ENCODE measurements at places on chromosomes 13 and 19.

DNA sequence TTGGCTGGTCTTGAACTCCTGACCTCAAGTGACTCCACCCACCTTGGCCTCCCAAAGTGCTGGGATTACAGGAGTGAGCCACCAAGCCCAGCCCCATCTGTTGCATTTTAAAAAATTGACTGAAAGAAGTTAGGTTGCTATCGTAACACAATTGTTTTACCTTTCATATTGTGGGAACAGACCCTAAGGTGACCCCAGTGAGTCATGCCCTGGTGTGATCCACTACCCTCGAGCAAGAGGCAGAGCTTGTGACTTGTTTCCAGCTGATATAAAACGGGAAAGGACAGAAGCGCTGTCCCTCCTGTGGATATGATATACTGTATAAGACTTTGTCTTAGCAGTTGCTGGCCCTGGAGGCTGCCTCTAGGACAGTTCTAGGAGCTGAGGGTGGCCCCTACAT, 308.6 kb downstream of the HS6ST3 start:
- no peak for DNase-seq

GRCh38 chr13:57629391-57629804, 2.1 kb upstream of the PCDH17 start:
- DNase-seq: peak; percentile 32

- DNase-seq: no peak
Observed at GRCh38 chr13:31826521-31826920, 87.2 kb downstream of the RXFP2 start.

DNA sequence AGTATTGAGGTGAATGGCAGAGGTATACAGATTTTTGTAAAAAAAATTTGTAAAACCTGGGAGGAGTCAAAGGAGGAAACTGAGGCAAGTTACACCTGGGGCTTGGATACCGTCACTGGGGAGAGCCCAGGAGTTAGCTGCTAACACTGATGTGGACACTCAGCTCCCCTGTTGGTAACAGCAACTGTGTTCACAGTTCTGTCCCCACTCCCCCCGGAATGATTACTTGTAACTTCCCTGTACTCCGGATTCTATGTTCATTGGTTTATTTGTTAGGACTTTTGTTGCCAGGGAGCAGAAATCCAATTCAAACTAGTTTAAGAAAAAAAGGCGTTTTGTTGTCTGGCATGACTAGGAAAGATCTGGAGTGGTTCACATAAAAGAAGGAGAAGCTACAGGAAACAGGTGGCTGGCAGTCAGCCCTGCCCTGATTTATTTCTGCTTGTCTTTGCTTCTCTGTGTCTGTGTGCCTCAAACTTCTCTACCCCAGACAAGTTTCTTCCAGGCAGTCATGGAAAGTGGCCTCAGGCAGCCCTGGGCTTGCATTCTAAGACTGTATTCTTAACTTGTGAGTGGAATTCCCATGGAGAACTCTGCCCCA, 2.3 kb upstream of the GPR12 start:
- DNase-seq: peak; percentile 17

GRCh38 chr19:53007200-53007599, 6.5 kb upstream of the ERVV-1 start:
- no peak for DNase-seq

GRCh38 chr13:91739751-91740150, 341.3 kb downstream of the GPC5 start:
- no peak for DNase-seq

- DNase-seq: no peak
Observed at GRCh38 chr13:107906131-107906530, 309.2 kb downstream of the LIG4 start.

Measured in NCI-H510A treated with DMSO at 0.1 percent for 48 hours (cell line).